ENCODE measurements at places on chromosomes 3 and 15. TPM values are rescaled to one million over a fixed set of nuclear protein-coding genes. Genes with fewer than 3 reads are reported as not detected.

Gene GOLGA8R
- 4.0 TPM for total RNA-seq

Gene CCK
- total RNA-seq = not detected

Gene CNTN3
- 0.92 TPM for total RNA-seq

Gene TMEM207
- not detected for total RNA-seq

Gene RHOV
- 0.55 TPM for total RNA-seq

Gene GOLGA8M
- total RNA-seq = 1.5 TPM

- DNase-seq = no peak
- peaks cover 36% of the 10 kb centered on the region for H3K4me1 ChIP-seq
- peaks cover 89% of the 10 kb centered on the region for H3K36me3 ChIP-seq
- no peak overlapping the region for H3K27ac ChIP-seq
Measured at GRCh38 chr3:125001557-125002413, 54.0 kb downstream of the HEG1 start.

DNA sequence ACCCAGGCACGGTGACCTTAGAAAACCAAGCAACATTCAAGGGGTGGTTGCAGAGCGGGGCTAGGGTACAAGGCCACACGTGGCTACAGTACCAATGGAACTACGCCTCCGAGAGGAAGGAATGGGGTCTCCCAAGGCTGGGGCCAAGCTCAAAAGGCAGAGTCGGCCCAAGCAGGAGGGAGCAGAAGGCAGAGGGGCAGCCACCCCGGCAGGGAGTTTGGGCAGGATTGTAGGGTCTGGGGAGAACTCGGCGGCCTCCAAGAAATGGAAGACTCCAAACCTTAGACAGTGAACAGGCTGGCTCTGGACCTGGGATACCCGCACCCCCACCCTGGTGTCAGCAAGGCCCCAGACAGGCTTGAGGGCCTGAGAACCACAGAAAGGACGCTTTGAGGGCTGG, 28.7 kb downstream of the ATRIP start:
- no peak overlapping the region for H3K27ac ChIP-seq
- H3K36me3 ChIP-seq = peaks cover 39% of the 10 kb centered on the region
- H3K4me3 ChIP-seq = no peak overlapping the region
- no peaks in the 10 kb centered on the region for H3K27me3 ChIP-seq

DNA sequence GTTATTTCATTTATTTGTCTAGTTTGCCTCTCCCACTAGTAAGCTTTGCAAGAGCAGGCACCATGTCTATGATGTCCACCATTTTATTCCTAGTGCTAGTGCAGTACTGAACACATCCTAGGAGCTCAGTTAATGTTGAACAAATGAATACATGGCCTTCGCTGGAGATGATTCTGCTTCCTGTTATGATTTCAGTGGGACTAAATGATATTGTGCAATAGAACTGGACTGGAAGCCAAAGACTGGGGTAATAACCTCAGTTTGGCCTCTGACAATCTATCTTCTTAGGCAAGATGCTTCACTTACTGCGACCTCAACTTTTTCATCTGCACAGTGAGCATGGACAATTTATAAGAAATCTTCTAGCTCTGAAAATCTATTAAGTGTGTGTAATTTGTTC, 191.3 kb downstream of the ADAMTSL3 start:
- DNase-seq = no peak
- no peaks in the 10 kb centered on the region for H3K36me3 ChIP-seq
- no peaks in the 10 kb centered on the region for H3K27me3 ChIP-seq
- no peaks in the 10 kb centered on the region for H3K4me1 ChIP-seq
- no peak overlapping the region for H3K27ac ChIP-seq
- H3K4me3 ChIP-seq = no peak overlapping the region

DNA sequence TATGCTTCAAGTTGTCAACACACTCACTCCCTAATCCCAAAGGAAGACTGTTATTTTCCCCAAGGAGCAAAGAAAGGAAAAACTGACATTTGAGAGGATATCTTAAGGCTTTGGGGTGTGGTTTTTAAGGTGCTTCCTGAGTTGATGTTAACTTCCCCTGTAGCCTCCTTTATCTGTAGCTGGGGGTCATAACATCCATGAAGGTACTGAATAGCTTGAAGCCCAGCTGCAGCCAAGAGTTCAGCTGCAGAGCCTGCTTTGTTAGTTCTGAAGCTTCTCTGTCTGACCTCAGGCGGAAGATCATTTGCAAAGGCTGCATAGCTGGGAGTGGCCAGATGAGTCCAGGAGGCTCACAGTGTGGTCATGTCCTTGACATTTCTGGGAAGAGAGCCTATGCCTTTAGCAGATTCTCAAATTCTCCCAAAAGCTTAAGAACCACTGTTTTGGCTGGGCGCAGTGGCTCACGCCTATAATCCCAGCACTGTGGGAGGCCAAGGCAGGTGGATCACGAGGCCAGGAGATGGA, 165.4 kb downstream of the SV2B start:
- H3K4me3 ChIP-seq = no peak overlapping the region
- H3K4me1 ChIP-seq = no peaks in the 10 kb centered on the region
- H3K27me3 ChIP-seq = no peaks in the 10 kb centered on the region
- no peak for DNase-seq
- no peaks in the 10 kb centered on the region for H3K36me3 ChIP-seq

DNA sequence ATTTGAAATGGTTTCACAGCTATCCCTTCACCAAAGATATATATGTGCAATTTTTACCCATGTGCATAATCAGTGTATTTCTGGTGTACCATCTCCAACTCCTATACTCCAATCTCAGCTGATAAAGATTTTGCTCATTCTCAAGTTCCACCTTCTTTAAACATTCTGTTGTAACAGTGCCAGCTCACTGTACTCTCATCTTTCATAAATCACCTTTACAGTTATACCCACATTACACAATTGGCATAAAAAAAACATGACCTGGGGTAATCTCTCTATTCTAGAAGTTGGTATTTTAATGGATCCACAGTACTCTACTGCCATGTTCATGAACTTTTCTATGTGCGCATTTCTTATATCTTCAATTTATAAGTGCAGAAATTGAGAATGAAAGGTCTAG, 339.9 kb upstream of the DPH6 start:
- no peak overlapping the region for H3K27ac ChIP-seq
- no peak overlapping the region for H3K4me3 ChIP-seq
- no peaks in the 10 kb centered on the region for H3K4me1 ChIP-seq
- H3K27me3 ChIP-seq = no peaks in the 10 kb centered on the region
- H3K36me3 ChIP-seq = no peaks in the 10 kb centered on the region
- DNase-seq = no peak

- no peak overlapping the region for H3K27ac ChIP-seq
- no peaks in the 10 kb centered on the region for H3K27me3 ChIP-seq
- no peak for DNase-seq
- no peak overlapping the region for H3K4me3 ChIP-seq
- H3K4me1 ChIP-seq = peaks cover 23% of the 10 kb centered on the region
Measured at GRCh38 chr15:63240109-63240508, 37.3 kb upstream of the APH1B start.

GRCh38 chr15:39573844-39574243, 7.0 kb upstream of the THBS1 start:
- H3K4me1 ChIP-seq = no peaks in the 10 kb centered on the region
- H3K27me3 ChIP-seq = peaks cover 27% of the 10 kb centered on the region
- H3K27ac ChIP-seq = no peak overlapping the region
- H3K4me3 ChIP-seq = no peak overlapping the region
- no peaks in the 10 kb centered on the region for H3K36me3 ChIP-seq

- H3K4me1 ChIP-seq = no peaks in the 10 kb centered on the region
- DNase-seq = no peak
- H3K27ac ChIP-seq = no peak overlapping the region
- no peak overlapping the region for H3K4me3 ChIP-seq
Measured at GRCh38 chr3:191246630-191247029, 47.6 kb downstream of the OSTN start.

GRCh38 chr3:33989229-33989628, 190.8 kb downstream of the PDCD6IP start:
- DNase-seq = no peak
- no peaks in the 10 kb centered on the region for H3K27me3 ChIP-seq
- H3K36me3 ChIP-seq = no peaks in the 10 kb centered on the region
- no peaks in the 10 kb centered on the region for H3K4me1 ChIP-seq

Data from left lung (tissue), 14 donors.